ENCODE measurements at places on chromosomes 3 and 15.
A peak's percentile ranks its signal among the peaks of the same experiment; 100 is the strongest.

DNA sequence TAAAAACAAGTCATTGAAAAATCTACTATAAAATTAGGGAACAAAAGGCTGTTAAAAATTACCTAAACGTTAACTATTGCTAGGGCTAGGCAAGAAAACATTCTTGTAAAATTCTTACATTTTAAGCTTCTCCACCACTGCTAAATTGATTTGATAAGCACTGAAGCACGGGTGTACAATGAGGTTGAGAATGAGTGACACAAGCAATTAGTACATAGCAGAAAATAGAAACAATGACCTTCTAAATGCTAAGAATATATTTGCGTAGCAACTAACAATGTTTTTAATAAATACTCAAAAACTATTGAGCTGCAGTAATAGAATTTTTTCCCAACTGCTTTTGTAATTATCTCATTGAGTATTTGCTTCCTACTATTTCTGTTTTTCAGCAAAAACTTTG, 4.7 kb downstream of the SGO1 start:
- DNase-seq: no peak

- DNase-seq: no peak
Measured at GRCh38 chr3:123660141-123660675, 75.4 kb upstream of the HACD2 start.

DNA sequence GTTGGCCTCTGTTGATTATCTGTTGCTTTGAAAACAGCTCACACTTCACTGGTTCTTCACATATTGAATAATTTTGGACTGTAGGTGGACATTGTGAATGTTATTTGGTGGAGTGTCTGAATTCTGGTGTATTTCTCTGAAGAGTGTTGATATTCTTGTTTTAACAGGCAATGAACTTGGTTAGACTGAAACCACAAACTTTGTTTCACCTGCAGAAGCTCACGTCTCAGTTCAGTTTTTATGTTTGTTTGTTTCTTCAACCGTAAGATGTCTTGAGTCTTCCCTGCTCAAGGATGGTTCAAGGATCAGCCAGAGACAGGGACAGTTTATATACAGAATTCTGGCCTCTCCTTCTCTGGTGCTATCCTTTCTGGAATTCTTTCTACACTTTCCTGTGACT, 43.6 kb downstream of the C3orf20 start:
- DNase-seq: no peak

GRCh38 chr3:182692695-182693094, 100.6 kb upstream of the ATP11B start:
- DNase-seq: no peak

DNA sequence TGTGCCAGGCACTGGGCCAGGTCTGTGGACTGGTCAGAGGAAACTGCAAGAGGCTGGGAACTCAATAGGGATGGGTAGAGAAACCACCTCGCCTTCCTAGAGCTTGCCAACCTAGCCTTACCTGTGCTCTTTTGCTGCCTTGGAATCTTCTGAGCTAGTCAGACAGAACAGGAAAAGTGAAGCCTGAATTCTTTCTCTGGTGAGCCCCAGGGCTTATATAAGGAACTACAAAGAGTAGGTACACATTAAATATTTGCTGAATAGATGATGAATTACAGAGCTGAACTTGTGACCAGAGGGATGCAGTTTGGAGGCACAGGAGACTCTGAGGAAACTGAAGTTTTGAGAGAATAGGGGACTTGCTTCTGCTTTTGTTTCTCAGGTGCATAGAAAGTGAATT, 15.6 kb upstream of the FBXW12 start:
- no peak for DNase-seq

- no peak for DNase-seq
Measured at GRCh38 chr15:78469031-78469430, 31.0 kb downstream of the IREB2 start.

DNA sequence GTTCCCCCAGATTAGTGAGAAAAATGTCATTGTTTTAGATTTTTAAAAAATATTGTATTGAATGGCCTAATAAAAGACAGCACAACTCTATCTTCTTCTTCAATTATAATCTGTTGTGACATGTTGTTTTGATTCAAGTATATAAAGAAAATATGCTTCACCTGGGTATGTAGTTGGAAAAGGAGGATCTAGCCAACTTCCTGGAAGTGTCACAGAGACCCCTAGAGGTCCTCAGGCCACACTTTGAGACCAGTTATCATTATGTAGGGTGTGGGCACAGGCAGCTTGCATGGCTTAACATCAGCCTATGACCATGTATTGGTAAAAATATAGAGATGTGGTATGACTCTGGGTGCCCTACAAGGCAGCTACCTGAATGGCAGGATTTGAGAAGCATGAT, 14.7 kb upstream of the RYR3 start:
- no peak for DNase-seq

GRCh38 chr15:62722237-62722636, 320.3 kb upstream of the TPM1 start:
- DNase-seq: no peak

GRCh38 chr3:176953106-176954060, 243.9 kb downstream of the TBL1XR1 start:
- no peak for DNase-seq

DNA sequence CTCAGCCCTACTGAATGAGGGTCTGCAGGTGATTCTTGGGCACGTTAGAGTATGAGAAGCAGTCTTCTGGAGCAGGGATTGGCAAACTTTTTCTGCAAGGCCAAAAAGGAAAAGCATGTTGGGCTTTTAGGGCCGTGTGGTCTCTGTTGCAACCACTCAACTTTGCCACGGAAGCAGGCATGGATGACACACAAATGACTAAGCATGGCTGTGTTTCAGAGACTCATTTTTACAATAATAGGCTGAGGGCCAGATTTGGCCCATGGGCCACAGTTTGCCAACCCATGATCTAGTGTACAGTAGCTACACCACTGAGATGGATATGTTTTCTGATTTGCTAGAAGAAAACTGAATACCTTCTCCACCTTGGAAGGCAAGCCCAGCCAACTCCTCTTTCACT, 66.1 kb upstream of the PRICKLE2 start:
- no peak for DNase-seq

GRCh38 chr3:177530908-177531307, 333.6 kb upstream of the TBL1XR1 start:
- no peak for DNase-seq

GRCh38 chr15:54250326-54250725, 272.1 kb downstream of the UNC13C start:
- DNase-seq: no peak

- no peak for DNase-seq
Measured at GRCh38 chr3:70558956-70559355, 246.5 kb upstream of the MDFIC2 start.

- no peak for DNase-seq
Measured at GRCh38 chr3:24161841-24162240, 216.8 kb downstream of the NR1D2 start.

DNA sequence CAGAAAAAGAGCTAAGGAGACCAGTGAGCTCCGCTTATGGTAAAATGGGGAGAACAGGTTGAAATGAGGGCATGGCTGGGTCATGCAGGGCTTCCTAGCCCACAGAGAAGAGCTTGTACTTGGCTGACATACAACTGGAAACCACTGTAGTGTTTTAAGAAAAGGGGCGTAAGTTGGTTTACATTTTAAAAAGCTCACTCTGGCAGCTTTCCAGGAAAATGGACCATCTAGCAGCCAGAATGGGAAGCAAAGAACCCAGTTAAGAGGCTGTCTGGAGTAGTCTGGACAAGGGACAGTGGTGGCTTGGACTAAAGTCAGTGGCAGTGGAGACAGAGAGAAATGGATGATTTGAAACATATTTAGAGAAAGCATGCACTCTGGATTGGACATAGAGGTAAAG, 1.9 kb downstream of the MORC1 start:
- no peak for DNase-seq

- DNase-seq: no peak
Measured at GRCh38 chr3:52079958-52080357, 23.6 kb upstream of the DUSP7 start.

DNA sequence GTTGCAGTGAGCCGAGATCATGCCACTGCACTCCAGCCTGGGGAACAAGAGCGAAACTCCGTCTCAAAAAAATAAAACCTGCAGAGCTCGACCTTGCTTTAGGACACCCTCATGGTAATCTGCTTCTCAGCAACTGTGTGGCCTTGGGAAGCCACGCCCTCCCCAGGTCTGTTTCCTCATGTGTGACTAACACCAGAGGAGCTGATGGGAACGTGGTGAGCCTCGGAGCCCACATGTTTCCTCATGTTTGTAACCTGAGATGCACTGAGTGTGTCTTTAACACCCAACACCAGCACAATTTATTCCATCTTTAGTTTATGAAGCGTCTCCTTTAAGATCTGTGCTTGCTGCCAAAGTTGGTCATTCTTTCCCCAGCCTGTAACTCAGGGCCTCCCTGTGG, 142.8 kb downstream of the OCA2 start:
- DNase-seq: no peak

GRCh38 chr3:41846850-41847249, 115.1 kb downstream of the ULK4 start:
- no peak for DNase-seq

DNA sequence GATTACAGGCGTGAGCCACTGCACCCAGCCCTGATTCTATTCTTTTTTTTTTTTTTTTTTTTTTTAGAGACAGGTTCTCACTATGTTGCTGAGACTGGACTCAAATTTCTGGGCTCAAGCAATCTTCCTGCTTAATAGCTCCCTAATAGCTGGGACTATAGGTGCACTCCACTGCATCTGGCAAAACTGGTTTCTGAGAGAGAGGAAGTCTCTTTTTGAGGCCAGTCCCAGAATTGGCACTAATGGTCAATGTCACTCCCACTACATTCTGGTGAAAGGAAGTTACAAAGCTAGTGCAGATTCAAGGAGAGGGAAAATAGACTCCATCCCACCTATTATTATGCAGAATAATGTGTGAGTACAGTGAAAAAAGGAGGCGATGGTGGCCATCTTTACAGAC, 5.8 kb upstream of the TGFBR2 start:
- no peak for DNase-seq

- no peak for DNase-seq
Measured at GRCh38 chr3:42133500-42134298, 42.5 kb downstream of the TRAK1 start.

- no peak for DNase-seq
Measured at GRCh38 chr3:170840291-170840859, 29.6 kb downstream of the RPL22L1 start.

GRCh38 chr3:131082246-131082645, 55.6 kb downstream of the NEK11 start:
- no peak for DNase-seq

DNA sequence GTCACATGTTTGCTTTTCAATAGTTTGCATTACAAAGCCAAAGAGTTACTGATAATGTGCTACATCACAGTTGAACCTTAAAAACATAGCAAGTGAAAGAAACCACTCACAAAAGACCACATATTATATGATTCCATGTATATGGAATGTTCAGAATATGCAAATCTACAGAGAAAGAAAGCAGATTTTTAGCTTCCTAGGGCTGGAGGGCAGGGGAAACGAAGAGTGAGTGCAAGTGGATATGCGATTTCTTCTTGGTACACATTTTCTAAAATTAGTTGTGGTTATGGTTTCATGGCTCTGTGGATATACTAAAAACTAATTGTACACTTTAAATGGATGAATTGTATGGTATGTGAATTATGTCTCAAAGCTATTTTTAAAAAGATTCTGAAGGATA, 4.0 kb upstream of the GBE1 start:
- no peak for DNase-seq

GRCh38 chr3:54206874-54207273, 84.5 kb downstream of the CACNA2D3 start:
- DNase-seq: no peak

DNA sequence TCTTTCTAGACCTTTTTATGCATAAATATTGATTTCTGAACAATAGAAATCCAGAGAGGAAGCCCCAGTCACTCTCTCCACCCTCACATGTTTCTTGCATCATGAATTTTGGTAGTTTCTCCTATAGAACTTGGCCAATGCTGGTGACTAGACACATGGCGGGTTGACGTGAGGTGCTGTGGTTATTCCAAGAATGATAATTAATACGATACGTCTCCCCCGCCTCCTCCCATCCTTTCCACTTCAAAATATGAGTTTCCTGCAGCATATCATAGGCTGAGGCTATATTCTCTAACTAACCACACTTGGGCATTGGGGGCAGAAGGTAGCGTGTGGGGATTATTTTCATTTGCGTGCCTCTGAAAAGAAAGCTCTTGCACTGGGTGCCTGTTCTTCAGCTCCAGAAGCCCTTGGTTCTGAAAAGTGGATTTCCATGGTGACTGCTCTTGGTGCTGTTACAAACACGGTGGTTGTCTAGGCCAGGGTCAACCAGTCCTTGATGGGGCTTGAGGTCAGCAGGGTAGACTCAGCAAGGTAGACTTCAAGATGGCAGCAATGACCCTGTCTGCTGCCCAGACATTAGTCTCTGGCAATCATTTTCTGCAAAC, 5.3 kb downstream of the TNFSF10 start:
- no peak for DNase-seq

DNA sequence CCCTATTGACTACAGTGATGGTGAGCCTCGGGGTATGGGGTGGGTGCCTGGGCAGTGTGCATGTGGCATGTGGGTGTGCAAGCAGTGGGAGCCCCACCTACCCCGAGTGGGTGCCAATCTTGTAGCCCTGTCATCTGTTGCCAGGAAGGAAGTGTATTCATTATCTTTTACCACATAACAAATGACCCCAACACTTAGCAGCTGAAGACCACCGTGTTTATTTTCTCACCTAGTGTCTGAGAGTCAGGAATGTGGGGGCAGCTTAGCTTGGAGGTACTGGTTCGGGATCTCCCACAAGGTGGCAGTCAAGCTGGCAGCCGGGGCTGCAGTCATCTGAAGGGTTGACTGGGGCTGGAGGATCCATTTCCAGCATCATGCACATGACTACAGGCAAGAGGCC, 21.7 kb downstream of the XYLB start:
- DNase-seq: no peak

GRCh38 chr3:12926660-12927059, 85.3 kb upstream of the RPL32 start:
- no peak for DNase-seq

GRCh38 chr3:30504939-30505338, 101.5 kb upstream of the TGFBR2 start:
- DNase-seq: no peak

GRCh38 chr3:132079147-132079546, 44.3 kb upstream of the CPNE4 start:
- DNase-seq: no peak

- DNase-seq: peak; percentile 29
Measured at GRCh38 chr3:120418866-120419490, 31.8 kb downstream of the FSTL1 start.

- no peak for DNase-seq
Measured at GRCh38 chr3:31668242-31668641, 135.5 kb downstream of the STT3B start.

- DNase-seq: no peak
Measured at GRCh38 chr15:63146684-63147083, 10.6 kb downstream of the RPS27L start.

- DNase-seq: no peak
Measured at GRCh38 chr3:186784820-186785494, 1.6 kb downstream of the EIF4A2 start.

GRCh38 chr3:28476194-28476593, 127.6 kb upstream of the AZI2 start:
- DNase-seq: peak; percentile 2

GRCh38 chr15:87269566-87269965, 987.0 kb downstream of the NTRK3 start:
- no peak for DNase-seq

Measured in GM19239 (cell line).